ENCODE measurements at places on chromosomes 13 and 19.
A peak's percentile ranks its signal among the peaks of the same experiment; 100 is the strongest.

DNA sequence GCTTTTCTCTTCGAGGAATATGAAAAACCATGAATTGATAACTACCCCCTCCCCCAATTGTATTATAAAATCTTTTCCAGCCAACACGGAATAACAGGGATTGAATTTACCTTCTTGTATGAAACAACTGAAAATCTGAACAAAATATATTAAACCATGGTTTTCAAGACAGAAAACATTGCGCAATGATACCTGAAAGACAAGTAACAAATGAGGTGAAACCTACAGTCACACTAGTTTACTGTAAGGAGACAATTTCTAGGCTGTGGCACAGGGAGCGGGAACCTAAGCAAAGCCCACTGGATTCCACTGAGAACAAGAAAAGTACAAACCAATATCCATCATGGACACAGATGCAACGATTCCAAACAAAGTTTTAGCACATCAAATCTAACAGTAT, 53.4 kb downstream of the ZNF283 start:
- DNase-seq, result no peak

DNA sequence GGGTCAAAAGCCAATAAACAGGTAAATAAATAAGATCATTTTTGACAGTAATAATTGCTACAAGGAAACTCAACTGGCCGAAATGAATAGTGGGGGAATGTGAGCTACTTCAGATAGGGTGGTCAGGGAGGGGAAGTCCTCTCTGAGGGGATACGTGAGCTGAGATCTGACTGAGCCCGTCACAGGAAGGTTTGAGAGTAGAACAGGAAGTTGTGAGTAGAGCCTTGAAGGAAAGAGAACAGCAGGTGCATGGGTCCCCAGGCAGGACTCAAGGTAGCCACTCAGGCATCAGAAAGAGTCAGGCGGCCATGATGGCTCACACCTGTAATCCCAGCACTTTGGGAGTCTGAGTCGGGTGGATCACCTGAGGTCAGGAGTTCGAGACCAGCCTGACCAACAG, 6.3 kb downstream of the IRGQ start:
- DNase-seq, result no peak

DNA sequence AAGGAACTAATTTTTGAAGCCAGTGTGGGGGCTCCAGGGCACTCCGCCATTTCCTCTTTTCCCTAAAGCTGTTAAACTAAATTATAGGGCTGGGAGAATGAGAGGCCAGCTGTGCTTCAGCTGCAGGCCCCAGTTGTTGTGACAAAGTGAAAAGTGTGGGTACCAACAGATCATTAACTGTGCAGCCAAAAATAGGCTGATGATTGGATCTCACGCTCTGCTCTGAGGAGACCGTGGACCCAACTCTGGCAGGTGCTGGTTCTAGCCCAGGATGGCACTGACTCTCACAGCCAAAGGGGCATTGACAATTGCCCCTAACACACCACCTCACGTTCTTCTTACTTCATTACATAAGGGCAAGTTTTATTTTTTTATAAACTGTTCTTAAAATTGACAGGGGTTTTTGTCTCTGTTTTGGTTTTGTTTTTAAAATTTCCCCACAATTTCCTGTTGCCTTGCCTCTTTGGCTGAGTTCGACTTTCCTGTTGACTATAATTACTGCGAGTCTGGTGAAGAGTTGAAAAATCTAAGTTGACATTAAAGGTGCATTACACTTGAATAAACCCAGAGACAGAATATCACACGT, 391.0 kb downstream of the FGF9 start:
- DNase-seq, result no peak

DNA sequence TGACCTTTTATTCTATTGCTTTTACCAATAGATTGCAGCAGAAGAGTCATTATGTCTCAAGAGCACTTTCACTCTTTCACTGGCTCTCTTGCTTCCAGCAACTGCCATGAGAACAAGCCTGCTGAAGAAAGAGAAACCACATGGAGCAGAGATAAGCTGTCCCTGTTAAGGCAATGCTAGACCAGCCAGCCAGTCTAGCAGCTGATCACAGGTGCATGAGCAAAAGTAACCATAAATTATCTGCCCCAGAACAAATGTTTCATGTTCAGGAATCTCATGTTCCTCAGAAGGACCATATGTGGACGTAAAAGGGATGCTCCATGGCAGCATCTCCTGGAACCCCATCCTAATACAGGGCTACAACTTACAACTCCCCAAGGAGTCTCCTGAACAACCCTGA, 20.4 kb upstream of the DCLK1 start:
- DNase-seq, result peak; percentile 80

DNA sequence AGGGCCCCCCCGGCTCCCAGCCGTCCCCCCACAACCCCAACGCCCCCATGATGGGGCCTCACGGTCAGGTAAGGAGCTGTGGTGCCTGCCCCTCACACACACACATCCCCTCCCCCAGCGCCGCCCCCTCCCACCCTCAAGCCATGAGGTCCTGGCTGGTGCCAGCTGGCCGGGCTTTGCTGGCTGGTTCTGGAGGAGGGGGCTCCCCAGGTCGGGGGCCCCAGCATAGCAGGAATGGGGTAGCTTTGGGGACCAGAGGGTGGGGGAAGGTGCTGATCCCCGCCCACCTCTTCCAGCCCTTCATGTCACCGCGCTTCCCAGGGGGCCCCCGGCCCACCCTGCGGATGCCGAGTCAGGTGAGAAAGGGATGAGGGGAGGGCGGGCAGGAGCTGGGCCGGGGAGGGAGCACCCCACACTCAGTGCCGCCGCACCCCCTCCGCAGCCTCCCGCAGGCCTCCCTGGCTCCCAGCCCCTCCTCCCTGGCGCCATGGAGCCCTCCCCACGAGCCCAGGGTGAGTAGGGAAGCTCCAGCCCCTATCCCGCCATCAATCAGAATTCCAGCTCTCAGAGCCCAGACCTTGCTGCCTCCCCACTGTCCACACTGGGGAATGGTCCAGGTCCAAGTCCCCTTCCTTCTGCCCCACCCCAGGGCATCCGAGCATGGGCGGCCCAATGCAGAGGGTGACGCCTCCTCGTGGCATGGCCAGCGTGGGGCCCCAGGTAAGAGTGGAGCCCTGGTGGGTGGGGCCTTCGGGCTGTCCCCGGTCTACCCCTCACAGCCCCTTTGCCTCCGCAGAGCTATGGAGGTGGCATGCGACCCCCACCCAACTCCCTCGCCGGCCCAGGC, 6.4 kb downstream of the ISYNA1 start:
- no peak for DNase-seq

All from myocyte (in vitro differentiated cells).